ENCODE measurements at places on chromosomes 11 and 22. TPM values are rescaled to one million over a fixed set of nuclear protein-coding genes. Genes with fewer than 3 reads are reported as not detected.

- DNase-seq, result peak; percentile 75
Measured at GRCh38 chr11:18243783-18244362, 4.6 kb downstream of the SAA2 start.

The FGF19 gene
- not detected for total RNA-seq

DNA sequence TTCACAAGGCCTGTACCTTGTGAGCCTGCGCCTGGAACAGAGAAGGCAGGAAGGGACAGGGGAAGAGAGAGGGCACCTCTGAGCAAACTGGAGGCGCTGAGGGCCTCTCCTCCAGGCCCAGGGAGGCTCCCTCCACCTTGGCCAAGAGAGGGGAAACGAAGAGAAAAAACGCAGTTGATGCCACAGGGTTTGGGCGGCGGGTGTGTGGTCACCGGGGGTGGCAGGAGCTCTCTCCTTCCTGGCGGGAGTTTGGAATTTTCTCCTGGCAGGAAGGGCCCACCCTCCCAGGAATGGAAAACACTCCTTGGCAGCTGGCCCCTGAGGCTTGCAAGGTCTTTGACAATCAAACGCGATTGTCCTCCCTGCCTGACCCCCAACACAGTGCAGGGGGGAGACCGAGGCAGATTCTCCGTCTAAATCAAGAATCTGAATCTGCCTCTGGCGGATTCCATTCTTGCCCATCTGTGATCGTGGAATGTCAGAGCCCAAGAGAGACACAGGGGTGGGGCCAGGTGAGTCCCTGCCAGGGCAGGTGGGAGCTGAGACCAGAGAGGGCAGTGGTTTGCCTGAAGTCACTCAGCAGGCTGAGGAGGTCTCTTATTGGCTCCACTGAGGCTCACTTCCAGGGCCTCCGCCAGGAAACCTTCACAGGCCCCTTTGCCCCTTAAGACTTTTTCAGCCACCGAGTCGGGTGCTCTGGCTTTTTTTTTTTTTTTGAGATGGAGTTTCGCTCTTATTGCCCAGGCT is 21.0 kb downstream of the RPL3 start:
- DNase-seq, result no peak

- DNase-seq, result no peak
Measured at GRCh38 chr11:126834149-126834548, 166.4 kb downstream of the KIRREL3 start.

- DNase-seq, result no peak
Measured at GRCh38 chr11:79610139-79610538, 169.3 kb upstream of the TENM4 start.

- no peak for DNase-seq
Measured at GRCh38 chr11:19164230-19164855, 37.4 kb downstream of the CSRP3 start.

DNA sequence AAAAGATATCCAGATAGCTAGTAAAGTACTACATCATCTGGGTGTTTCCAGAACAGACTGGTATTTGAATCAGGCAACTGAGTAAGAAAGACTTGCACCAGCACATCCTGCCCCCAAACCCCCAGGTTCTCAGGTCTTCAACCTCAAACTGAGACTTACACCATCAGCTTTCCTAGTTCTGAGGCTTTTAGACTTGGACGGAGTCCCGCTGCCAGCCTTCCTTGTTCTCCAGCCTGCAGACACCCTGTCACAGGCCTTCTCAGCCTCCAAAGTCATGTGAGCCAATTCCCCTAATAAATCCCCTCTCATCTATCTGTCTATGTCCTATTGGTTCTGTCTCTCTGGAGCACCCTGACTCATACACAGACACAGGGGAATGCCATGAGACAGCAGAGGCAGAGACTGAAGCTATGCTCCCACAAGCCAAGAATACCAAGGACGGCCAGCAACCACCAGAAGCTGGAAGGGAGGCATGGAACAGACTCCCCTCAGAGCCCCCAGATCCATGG is 10.9 kb downstream of the SMCO4 start:
- no peak for DNase-seq

DNA sequence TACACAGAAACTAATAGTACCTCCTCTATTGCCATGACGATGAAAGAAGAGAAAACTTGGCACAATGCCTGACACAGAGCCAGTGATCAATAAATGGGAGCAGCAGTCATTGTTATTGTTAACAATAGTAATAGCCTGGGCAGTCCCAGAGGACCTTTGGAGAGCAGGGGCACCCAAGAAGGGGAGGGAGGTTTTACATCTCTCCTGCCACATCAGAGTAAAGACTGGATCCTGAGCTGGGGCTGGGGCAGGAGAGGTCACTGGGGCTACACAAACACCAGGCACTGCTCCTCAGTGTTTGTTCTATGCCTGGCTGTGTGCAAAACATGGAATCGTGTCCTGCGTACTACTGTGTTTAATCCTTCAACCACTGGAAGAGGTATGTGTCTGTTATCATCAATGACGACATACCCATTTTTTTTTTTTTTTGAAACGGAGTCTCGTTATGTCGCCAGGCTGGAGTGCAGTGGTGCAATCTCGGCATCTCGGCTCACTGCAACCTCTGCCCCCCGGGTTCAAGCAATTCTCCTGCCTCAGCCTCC is 25.0 kb upstream of the CREB3L1 start:
- DNase-seq, result peak; percentile 57

The GRAP2 gene
- 0.78 TPM for total RNA-seq

DNA sequence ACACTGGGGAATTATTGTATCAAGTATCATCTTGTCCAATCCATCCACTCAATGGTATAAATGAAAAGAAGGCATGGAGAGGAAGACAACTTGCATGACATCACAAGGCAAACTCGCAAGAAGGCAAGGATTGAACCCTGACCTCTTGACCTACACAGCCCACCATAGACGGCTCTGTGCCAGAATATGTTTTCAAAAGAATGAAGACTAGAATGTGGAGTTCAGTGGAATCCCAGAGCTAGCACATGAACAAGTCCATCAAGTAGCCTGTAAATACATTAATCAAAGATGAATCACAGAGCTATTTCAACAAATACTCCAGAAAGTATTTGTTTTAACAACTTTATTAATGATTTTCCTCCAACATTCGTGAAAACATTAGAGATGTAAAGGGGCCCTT is 189.7 kb downstream of the GUCY1A2 start:
- no peak for DNase-seq

GRCh38 chr22:29985912-29986311 is 94.4 kb upstream of the HORMAD2 start:
- DNase-seq, result no peak
